Stimulated activated CD4-positive, alpha-beta T cell treated with anti-CD3 and anti-CD28 coated beads, Interleukin-1b, Interleukin-23, amount 100 ng/mL, for 1 hour (primary cell): ENCODE measurements at places on chromosomes 4 and X.
A peak's percentile ranks its signal among the peaks of the same experiment; 100 is the strongest.

- no peak for DNase-seq
Observed at GRCh38 chr4:179855469-179855868, 2387.7 kb upstream of the TENM3 start.

DNA sequence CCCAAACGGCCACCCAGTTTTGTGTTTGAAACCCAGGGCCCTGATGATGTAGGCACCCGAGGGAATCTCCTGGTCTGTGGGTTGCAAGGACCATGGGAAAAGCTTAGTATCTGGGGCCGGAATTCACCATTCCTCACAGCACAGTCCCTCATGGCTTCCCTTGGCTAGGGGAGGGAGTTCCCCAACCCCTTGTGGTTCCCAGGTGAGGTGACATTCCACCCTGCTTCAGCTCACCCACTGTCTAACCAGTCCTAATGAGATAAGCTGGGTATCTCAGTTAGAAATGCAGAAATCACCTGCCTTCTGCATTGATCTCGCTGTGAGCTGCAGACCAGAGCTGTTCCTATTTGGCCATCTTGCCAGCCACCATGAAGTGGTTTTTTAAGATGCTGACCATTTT is 84.0 kb downstream of the PRKG2 start:
- DNase-seq = no peak

DNA sequence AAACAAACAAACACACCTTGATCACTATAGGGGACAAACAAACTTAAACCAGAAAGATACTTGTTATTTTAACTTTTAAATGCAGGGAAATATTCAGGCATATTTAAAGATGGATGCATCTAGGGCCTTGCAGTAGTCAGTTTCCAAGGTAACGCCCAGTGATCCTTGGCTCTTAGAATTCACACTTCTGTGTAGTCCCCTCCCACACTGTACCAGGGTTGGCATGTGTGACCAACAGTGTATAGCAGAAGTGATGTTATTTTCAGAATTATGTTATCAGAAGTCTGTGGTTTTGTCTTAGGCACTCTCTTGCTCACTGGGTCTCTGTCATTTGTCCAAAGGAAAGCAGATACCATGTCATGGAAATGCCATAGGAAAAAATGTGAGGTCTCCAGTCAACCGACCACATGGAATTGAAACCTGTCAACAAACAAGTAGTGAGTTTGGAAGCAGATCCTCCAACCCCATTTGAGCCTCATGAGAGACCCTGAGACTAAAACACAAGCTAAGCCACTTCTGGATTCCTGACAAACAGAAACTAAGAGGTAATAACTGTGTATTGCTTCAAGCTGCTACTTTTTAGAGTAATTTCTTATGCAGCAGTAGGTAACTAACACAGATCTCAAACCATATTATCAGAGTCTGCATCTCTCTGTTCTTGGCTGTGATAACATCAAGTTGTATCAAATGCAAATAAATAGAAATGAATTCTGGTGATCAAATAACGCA is 670.3 kb downstream of the KCTD8 start:
- no peak for DNase-seq

- DNase-seq = no peak
Observed at GRCh38 chr4:87049508-87049907, 114.7 kb downstream of the AFF1 start.

GRCh38 chrX:3076416-3076991 is 35.2 kb downstream of the ARSF start:
- no peak for DNase-seq

- peak; percentile 25 for DNase-seq
Observed at GRCh38 chr4:38759113-38759789, 23.5 kb downstream of the TLR10 start.

DNA sequence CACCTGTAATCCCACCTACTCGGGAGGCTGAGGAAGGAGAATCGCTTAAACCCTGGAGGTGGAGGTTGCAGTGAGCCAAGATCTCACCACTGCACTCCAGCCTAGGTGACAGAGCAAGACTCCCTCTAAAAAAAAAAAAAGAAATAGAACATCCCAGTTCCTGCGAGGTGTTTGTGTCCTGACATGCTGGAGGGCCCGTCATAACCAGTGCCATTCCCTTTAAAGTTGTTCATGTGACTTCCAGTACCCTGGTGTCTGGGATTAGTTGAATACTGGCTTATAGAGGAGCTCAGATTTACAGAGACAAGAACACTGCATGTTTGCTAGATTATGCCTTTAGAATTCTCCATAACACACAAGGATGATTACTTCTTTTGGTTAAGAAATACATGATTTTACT is 37.6 kb upstream of the TADA2B start:
- DNase-seq = no peak

GRCh38 chr4:14111730-14112181 is 484.2 kb upstream of the BOD1L1 start:
- no peak for DNase-seq

DNA sequence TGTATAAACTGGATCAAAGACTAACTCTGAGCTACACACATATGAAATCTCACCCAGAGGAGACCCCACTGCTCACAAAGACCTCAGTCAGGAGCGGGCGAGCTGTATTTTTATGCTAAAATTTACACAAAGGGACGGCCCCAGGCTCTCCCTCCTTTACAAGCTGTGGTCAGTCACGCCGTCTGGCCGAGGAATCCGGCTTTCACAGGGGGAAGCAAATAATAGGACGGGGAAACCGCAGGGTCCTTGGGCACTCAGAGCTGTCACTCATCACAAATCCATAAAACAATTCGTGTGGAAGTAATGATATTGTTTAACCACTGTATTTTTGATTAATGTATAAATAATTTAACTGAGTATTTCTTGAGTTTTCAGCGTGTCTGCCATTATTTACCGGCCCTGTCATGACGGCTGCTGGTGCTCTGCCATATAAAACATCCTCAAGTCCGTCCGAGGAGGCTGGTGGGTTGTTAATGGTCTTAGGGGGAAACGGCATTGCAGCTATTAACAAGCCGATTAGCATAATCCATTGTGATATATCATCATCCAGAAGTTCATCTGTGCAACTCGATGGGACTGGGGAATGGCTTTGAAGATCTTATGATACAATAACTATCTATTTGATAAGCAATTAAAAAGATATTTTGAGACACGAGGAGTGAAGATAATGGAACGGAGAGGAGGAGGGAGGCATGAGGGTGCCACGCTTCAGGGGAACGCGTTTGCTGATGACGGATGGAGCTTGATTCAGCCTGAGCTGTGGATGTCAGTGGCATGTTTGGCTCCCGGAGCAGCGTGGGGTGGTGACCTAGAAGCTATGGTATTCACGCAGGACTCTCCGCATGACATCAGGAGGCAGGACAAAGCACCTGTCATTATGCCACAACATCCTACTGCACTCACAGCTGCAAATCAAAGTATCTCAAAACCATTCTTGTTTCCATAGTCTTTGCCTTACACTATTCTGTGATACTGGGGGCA is 150.9 kb downstream of the SHOX start:
- DNase-seq = no peak

DNA sequence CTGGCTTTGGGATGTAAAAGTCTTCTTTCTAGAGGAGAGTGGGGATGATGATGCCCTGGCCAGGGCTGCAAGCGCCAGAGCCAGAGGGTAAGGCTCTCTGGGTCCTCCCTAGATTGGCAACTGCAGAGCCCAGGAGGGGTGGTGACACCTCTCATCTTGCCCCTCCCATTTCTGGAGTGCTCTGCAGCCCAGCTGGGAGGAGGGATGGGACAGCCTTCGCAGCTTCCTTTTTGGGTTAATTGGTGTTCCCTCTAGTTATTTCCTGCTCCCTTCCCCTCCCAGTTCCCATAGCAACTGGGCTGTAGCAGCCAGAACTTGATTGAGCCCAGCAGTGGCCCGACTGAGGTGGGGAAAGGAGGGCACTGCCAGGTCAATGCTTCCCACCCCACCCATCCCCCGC is 19.2 kb downstream of the NALF2 start:
- DNase-seq = no peak

DNA sequence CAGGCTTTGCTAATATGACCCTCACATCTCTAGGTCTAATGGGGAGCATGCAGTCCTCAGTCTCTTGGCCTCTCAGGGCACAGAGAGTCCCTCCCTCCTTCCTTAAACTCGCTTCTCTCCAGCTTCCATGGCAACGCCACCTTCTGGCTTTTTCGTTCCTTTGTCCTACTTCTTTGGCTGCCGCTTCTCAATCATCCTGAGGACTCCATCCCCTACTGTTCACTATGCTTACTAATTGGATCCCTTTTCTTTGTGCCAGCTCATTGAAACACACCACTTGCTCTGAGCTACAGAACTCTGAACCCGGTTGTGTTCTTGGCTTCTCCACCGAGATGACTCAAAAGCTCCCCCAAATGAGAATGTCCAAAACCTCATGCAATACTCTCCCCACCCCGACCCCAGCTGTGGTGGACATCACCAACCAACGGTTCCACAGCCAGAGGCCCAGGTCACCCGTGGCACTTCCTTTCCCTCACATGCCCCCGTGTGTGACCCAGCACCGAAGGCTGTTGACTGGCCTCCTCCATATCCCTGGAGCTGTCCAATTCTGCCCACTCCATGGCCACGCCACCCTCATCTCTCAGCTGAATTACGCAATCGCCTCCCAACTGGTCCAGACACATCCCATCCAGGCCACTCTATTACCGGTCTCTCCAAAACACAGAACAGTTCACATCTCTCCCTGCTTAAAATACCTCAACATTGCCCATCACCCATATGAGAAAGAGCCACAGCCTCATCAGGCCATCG is 34.7 kb downstream of the CRMP1 start:
- DNase-seq = no peak

- DNase-seq = no peak
Observed at GRCh38 chr4:69995526-69996016, at the start of gene STATH. TSS of gene STATH (plus strand) at chr4:69995966. CDS start at chr4:69998438, 2,472 bp downstream.

GRCh38 chrX:97266406-97267121 is 382.9 kb downstream of the RPA4 start:
- DNase-seq = no peak

- no peak for DNase-seq
Observed at GRCh38 chr4:17220816-17221215, 291.1 kb downstream of the QDPR start.

DNA sequence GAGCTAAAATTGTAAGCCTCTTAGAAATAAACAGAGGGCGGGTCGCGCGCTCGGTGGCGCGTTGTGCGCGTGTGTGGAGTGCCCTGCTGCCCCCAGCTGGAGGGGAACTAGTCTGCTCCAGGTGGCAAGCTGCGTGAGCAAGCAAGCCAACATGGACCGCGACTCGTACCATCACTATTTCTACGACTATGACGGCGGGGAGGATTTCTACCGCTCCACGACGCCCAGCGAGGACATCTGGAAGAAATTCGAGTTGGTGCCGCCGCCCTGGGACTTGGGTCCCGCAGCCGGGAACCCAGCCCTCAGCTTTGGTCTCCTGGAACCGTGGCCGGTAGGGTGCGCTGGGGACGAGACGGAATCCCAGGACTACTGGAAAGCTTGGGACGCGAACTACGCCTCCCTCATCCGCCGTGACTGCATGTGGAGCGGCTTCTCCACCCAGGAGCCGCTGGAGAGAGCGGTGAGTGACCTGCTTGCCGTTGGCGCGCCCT is 66.1 kb downstream of the DNAAF6 start:
- no peak for DNase-seq

GRCh38 chr4:70062000-70062399 is 11.8 kb downstream of the HTN1 start:
- no peak for DNase-seq

DNA sequence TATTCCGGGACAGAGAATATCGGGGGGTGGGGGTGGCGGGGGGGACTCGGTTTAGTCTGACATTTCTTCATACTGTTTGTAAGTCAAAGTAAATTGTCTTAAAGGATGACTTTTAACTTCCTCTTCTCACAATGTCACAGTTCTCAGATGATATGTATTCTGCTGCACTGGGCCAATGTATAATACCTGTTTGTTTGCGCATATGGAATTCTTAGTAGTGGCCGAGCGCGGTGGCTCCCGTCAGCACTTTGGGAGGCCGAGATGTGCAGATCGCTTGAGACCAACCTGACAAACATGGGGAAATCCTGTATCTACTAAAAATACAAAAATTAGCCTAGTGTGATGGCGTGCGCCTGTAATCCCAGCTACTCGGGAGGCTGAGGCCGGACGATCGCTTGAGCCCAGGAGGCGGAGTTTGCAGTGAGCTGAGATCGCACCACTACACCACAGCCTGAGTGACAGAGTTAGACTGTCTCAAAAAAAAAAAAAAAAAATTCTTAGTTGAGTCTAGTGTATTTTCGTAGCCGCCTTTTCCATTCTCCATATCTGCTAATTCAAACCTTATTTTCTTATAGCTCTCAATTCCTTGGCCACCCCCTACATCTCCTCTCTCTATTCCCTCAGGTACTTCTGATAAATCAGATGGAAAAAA is 851 bp downstream of the POLR2B start:
- DNase-seq = no peak

GRCh38 chr4:112315446-112315845 is 18.3 kb downstream of the ALPK1 start:
- no peak for DNase-seq

GRCh38 chrX:40327085-40327484 is 229.3 kb upstream of the BCOR start:
- DNase-seq = no peak

DNA sequence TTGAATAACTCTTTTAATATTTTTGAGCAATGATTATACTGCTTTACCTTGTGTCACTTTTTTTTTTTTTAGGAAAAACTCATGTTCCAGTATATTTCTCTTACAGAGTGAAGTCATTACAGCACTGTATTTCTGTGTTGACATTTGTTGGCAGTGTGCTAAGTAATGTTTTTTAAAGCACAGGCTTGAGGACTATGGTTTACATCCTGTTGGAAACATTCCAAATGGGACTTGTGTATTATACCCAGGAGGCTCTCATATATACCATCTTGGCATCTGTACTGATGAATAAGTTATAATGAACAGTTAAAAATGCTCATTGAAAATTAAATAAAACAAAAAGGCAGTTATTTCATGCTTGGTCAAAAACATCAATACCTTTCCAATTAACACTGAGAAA is 33.8 kb downstream of the CEP44 start:
- DNase-seq = no peak

- DNase-seq = no peak
Observed at GRCh38 chr4:158811704-158812103, 42.9 kb downstream of the FNIP2 start.

DNA sequence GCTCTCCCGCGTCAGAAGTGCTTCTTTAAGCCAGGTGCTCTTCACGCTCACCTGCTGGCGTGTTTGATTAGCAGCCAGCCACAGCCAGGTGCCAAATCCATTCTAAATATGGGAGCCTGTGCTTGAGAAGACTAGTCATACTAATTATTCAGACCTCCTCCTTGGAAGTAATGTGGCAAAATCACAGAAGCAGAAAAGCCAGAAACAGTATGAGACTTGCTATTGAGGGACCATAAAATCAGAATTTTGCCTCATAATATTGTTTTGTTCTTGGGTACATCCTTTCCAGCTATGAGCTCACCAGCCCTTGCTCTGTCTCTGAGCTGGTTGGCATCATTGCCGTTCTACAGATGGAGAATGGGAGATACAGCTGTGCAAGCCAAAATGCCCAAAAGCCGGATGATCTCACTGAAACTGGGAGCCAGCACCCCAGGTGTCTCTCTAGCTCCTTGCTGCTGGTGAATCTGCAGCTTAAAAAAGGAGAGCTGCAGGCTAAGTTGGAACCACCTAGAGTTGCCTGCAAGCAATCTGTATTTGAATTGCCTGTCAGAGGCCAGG is 205.4 kb downstream of the SHROOM3 start:
- no peak for DNase-seq
